ENCODE measurements at places on chromosomes 11 and 22.
A peak's percentile ranks its signal among the peaks of the same experiment; 100 is the strongest.

DNA sequence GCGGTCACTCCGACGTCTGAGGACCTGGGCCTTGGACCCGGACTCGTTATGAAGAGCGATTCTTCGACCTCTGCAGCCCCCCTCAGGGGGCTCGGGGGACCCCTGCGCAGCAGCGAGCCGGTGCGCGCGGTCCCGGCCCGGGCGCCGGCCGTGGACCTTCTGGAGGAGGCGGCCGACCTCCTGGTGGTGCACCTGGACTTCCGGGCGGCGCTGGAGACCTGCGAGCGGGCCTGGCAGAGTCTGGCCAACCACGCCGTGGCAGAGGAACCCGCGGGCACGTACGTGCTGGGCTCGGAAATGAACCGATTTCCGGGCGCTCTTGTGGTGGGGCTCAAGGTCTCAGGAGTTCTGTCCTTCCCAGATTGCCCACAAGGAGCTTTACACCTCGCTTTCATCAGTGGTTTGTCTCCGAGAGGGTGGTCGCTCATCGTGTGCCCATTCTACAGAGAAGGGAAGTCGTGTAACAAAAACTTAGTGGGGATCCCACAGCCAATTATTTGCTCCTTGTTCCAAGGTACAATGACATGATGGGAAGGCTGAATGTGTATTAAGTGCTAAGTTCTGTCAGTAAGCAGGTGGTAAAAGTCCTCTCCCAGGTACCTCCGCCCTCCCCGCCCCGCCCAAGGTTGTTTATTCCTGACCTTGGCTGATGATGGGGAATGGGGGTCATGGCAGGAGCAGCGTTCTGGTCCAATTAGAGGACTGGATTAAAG, 695 bp downstream of the PEX26 start:
- DNase-seq, result peak; percentile 44

DNA sequence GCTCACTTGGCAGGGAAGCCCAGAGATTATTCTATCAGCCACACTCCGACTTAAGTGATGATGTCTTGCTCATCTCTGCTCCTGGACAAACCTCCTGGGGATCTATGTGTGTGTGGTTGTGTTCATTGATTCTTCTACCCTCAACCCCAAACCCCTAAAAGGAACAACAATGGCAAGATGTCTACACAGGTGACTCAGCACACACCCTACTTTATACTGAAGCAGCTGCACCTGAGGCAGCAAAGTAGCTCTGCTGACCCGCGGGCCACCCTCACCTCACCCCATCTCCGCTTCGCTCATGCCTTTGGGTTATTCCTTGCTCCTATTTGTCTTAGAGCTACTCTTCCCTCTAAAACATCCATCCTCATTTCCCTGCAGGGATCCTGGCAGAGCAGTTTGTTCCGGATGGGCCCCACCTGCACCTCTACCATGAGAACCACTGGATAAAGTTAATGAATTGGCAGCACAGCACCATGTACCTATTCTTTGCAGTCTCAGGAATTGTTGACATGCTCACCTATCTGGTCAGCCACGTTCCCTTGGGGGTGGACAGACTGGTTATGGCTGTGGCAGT, 38.7 kb downstream of the TMEM45B start:
- DNase-seq, result no peak

DNA sequence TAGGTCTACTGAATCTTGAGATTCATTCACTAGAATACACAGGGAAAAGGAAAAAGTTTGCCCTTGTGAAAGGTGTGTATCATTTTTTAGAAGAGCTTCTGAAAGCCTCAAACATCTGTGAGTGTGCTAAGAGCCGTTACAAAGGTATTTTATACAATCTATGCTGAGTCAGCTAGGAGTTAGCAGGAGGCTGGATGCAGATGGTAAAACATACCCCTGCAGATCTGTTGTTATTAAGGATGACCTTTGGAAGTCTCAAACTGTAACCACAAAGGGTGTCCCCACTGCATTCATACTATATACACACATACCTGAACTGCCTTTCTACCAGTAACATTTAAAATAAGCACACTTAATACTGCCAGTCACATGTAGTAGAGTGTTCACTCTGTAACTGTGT, 8.4 kb upstream of the C11orf91 start:
- no peak for DNase-seq

DNA sequence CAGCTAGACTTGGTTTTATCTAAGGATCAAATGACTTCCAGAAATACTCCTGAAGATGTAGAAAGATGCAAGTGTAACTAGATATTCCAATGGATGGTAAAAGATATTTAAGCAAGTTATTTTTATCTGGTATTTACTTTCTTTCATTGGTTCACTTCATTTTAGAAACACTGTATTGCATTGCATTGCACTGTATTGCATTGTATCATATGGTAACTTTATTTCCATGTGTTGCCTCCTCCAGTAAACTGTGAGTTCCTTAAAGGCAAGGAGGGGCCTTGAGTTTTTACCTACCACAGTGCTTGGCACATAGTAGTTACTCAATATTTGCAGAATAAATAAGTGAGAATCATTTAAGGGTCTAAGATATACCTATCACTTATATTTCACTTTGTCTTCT, 31.8 kb upstream of the FLI1 start:
- no peak for DNase-seq

- DNase-seq, result peak; percentile 61
These were observed at the start of gene CLMP for GRCh38 chr11:123195188-123196059. Gene CLMP (minus strand): TSS chr11:123195248. CDS start chr11:123194940, 308 bp downstream.

All from thyroid gland (tissue), 4 donors.